Mesendoderm (in vitro differentiated cells): ENCODE measurements at places on chromosomes 2 and 18.

DNA sequence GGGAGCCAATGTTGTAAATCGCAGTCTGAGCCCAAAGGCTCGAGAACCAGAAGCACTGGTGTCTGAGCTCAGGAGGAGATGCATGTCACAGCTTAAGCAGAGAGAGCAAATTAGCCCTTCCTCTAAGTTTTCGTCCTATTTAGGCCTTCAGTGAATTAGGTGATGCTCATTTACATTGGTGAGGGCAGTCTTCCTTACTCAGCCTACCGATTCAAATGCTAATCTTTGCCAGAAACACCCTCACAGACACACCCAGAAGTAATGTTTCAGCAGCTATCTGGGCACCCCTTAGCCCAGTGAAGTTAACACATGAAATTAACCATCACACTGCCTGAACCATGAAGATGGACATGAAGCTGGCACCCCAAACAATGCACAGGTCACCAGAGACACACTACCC is 385.1 kb downstream of the STK39 start:
- no peaks in the 10 kb centered on the region for H3K4me1 ChIP-seq
- DNase-seq: no peak
- H3K27me3 ChIP-seq: no peaks in the 10 kb centered on the region
- no peaks in the 10 kb centered on the region for H3K36me3 ChIP-seq
- no peak overlapping the region for H3K27ac ChIP-seq
- H3K4me3 ChIP-seq: no peak overlapping the region

GRCh38 chr2:52117299-52117698 is 1085.4 kb upstream of the NRXN1 start:
- H3K27me3 ChIP-seq: no peaks in the 10 kb centered on the region
- DNase-seq: no peak
- no peak overlapping the region for H3K4me3 ChIP-seq
- H3K27ac ChIP-seq: no peak overlapping the region

- peak; percentile 45 for DNase-seq
- H3K4me3 ChIP-seq: no peak overlapping the region
- H3K36me3 ChIP-seq: no peaks in the 10 kb centered on the region
- H3K27ac ChIP-seq: no peak overlapping the region
- H3K27me3 ChIP-seq: no peaks in the 10 kb centered on the region
- H3K4me1 ChIP-seq: no peaks in the 10 kb centered on the region
Observed at GRCh38 chr2:112465382-112465781, 16.6 kb upstream of the TTL start.

DNA sequence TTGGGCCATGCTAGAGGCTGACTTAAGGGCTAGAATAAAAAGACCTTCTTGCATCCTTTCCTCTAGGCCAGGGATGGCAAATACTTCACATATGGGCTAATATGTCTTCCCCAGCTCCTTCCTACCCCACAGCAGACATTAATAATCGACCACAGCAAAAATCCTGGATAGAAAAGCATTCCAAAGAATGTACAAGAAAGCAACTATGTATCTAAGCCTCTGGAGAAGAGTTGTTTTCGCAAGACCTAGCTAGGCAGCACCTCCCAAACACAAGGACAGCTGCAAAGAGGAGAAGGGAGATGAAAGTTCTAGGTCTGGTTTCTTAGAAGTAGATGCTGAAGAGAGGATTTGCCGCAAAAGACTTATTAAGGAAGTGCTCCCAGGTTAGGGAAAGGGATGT is 372.6 kb downstream of the SLC4A3 start:
- no peaks in the 10 kb centered on the region for H3K36me3 ChIP-seq
- DNase-seq: no peak
- no peak overlapping the region for H3K27ac ChIP-seq
- no peaks in the 10 kb centered on the region for H3K27me3 ChIP-seq

- no peaks in the 10 kb centered on the region for H3K27me3 ChIP-seq
- no peak for DNase-seq
- no peaks in the 10 kb centered on the region for H3K36me3 ChIP-seq
- no peaks in the 10 kb centered on the region for H3K4me1 ChIP-seq
- no peak overlapping the region for H3K27ac ChIP-seq
- H3K4me3 ChIP-seq: no peak overlapping the region
Observed at GRCh38 chr2:166671801-166672200, 177.8 kb upstream of the SCN7A start.

DNA sequence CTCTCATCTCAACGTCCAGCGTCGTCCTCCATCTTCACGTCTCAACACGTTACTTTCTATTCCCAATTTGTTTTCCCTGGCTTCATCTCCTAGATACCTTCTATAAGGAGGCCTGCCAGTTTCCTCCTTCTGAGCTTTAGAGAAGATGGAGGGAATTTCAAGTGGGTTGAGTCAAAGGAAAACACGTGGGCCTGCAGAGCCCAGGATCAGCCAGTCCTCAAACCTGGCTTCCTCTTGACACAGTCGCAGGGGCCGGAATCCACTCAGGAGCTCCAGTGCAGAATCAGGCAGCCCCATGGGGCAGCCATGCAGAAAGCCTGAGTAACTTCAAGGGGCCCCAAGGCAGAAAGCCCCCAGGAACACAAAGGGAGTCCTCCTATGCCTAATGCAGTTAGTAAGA is 14.5 kb upstream of the APCDD1 start:
- no peak for DNase-seq
- no peak overlapping the region for H3K4me3 ChIP-seq
- no peaks in the 10 kb centered on the region for H3K27me3 ChIP-seq
- no peak overlapping the region for H3K27ac ChIP-seq

GRCh38 chr18:68721681-68722583 is 7.0 kb upstream of the TMX3 start:
- no peak for DNase-seq
- no peaks in the 10 kb centered on the region for H3K27me3 ChIP-seq

DNA sequence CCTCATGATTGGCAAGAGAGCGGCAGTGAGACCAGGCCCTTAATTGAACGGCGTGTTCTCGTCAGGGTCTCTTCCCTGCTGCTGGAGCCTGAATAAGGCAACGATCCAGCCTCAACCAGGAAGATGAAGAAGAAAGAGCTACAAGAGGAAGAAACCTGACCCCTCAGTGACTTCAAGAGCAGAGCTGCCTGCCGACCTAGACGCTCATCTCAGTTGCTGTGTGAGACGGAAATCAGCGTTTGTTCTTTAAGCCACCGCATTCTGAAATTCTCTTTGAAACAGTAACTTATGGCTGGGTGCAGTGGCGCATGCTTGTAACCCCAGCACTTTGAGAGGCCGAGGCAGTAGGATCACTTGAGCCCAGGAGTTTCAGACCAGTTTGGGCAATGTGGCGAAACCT is 29.6 kb upstream of the KCNG3 start:
- no peak for DNase-seq
- H3K4me1 ChIP-seq: no peaks in the 10 kb centered on the region
- H3K4me3 ChIP-seq: no peak overlapping the region
- no peaks in the 10 kb centered on the region for H3K27me3 ChIP-seq
- no peak overlapping the region for H3K27ac ChIP-seq
